ENCODE measurements at places on chromosomes 1 and 21.

DNA sequence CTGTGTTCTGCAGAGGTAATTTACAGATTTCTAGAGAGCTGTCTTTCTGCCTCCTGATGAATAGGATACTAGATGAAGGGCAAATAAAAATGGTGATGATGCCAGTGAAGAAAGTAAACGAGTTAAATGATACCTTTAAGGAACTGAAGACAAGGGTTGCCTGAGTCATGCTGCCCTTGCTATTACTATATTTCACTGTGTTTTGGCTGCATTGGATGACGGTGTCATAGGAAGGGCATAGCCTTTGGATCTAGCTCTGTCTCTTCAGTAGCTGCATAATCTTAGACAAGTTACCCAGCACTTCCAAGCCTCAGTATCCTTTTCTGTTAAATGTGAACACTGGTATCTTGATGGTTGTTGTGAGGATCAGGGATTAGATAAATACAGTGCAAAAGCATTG lies 131.5 kb upstream of the FGGY start:
- DNase-seq = no peak

GRCh38 chr1:160834945-160835565 lies 27.6 kb downstream of the CD244 start:
- DNase-seq = peak; percentile 57

- DNase-seq = no peak
These were observed 27.4 kb downstream of the TIAM1 start for GRCh38 chr21:31316488-31317169.

DNA sequence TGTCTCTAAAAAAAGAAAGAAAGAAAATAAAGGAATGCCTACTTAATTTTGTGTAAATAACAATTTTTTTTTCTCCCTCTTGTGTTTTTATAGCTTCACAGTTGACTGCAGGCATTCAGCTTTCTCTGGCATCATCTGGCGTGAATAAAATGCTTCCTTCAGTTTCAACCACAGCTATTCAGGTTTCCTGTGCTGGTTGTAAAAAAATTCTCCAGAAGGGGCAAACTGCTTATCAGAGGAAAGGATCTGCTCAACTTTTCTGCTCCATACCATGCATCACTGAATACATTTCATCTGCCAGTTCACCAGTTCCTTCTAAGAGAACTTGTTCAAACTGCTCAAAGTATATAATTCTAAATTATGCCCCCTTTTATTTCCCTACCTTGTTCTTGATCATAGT lies 18.0 kb downstream of the ZMYM1 start:
- DNase-seq = no peak

DNA sequence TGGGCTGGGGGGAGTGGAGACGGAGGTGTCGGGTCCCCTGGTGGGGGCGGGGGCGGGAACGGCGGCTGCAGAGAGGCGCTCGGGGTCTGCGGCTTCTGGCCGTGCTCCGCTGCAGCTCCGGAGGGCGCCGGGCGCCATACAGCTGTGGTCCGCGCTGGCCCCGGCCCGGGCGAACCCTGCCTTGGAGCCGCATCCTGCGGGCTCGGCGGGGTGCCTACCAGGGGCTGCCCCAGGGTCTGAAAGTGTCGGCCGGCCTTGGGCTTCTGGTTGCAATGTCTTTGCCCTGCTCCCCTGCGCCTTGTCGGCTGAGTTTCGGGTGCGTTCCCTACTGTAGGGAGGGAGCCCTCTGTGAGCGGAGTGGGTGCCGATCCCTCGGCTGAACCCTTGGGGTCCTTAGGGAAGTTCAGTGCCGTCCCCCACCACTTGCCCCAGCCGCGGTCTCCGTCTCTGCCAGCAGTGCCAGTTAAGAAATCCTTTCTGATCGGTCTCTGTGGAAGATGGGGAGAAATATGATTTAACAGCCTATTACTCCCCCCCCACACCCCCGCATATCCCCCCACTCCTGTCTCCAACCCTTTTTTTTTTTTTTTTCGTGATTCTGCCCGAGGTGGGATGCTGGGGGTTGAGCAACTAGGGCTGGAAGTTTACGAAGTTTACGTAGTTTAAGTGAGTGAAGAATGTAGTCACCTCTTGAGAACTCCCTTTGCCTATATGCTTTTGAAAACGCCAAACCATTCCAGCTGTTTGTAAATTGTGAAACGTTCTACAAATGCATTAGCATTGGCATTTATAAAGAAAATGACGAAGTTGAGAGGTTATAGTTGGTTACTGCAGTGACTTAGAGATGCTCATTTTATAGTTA lies 588 bp downstream of the NEXN start:
- no peak for DNase-seq

- DNase-seq = no peak
These were observed 4.4 kb downstream of the AK2 start for GRCh38 chr1:33032126-33032869.

DNA sequence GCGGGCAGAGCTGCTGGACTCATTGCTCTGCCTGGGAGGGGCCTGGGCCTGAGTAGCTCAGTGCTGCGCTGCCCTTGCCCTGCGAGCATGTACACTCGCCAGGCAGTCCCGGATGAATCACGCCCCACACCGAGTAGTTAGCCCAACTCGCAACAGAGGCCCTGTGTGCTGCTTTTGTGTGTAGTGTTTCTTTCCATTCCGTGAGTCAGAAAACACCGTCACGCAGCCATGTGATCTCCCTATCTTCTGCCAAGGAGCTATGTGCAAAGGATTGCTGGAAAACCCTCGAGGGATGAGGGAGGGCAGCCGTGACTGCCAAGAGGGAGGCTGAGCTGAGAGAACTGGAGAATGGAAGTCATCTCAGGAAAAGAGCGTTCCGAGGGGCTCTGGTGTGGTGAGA lies 37.3 kb downstream of the NENF start:
- DNase-seq = no peak

DNA sequence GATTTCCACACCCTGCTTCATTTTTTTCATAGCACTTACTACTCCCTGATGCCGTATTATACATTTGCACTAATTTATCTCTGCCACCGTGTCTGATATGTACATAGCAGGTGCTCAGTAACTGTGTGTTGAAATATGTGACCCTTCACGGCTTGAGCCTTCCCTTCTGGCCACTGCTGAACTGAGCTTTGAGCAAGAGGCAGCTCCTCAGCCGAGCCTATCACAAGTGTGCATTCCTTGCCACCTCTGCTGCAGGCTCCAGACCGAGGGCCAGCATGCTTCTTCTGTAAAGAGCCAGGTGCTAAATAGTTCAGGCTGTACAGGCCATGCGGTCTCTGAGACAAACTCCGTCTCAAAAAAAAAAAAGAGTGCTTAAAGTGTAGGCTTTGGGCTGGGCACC lies 22.6 kb downstream of the PLEKHM2 start:
- DNase-seq = no peak

DNA sequence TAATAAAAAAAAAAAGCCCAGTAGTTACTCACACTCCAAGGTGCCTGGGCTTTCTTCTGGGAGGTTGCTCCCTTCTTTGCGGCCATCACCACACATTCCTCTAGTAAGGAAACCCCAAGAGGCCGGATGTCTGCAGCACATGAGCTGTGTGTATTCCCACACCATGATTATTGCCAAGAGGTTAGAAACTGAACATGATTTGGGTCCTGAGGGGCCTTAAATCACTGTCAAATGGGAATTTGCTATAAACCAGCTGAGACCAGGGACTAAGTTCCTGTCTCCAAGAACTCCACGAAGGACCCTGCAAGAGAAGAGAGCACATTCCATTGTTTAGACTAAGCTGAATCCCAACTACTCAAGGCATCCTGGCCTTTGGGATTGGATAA lies 85.3 kb upstream of the SSX2IP start:
- DNase-seq = no peak

GRCh38 chr1:25700144-25700523 lies 83.5 kb downstream of the MAN1C1 start:
- no peak for DNase-seq

- DNase-seq = no peak
These were observed 29.5 kb upstream of the DIP2A start for GRCh38 chr21:46428987-46429710.

GRCh38 chr1:169099561-169099960 lies 6.9 kb upstream of the ATP1B1 start:
- no peak for DNase-seq

DNA sequence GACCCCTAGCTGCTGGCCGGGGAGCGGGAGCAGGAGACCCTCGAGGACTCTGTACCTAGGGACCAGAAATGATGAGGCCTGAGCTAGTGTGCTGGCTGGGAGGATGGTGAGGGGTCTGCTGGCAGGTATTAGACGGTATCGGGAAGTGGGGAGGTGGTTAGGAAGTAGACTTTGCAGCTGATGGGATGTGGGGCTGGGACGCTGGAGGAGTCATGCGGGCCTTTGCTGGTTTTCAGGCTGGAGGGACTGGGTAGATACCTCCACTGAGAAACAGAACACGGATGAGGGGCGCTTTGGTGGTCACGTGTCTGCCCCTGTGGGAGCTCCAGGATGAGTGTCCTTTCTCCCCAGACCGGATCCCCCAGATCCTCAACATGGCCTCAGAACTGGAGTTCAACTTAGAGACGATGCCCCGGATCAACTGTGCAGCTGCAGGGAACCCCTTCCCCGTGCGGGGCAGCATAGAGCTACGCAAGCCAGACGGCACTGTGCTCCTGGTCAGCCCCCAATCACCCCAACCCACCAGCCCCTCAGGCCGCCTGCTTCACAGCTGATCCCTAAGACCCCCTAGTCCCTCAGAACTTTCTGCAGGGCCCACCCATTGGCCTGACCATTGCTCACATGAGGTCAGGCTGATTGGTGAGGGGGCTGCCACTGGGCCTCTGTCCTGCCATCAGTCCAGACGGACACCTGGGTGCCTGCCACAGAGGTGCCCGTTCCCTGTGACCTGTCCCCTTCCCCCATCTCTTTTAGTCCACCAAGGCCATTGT lies 8.0 kb downstream of the TIE1 start:
- no peak for DNase-seq

DNA sequence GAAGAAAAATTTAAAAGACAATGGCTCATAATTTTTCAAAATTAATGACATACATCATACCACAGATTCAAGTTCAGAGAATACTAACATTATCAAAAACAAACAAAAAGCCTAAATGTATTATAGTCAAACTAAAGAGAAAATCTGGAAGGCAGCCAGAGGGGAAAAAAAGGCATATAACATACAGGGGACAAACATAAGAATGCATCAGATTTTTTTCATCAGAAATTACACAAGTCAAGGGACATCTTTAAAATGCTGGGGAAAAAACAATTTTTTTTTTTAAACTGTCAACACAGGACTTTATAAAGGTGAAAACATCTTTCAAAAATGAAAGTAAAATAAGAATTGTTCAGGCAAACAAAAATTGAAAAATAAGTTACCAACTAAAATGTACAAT lies 478.4 kb upstream of the PLXNA2 start:
- DNase-seq = no peak

DNA sequence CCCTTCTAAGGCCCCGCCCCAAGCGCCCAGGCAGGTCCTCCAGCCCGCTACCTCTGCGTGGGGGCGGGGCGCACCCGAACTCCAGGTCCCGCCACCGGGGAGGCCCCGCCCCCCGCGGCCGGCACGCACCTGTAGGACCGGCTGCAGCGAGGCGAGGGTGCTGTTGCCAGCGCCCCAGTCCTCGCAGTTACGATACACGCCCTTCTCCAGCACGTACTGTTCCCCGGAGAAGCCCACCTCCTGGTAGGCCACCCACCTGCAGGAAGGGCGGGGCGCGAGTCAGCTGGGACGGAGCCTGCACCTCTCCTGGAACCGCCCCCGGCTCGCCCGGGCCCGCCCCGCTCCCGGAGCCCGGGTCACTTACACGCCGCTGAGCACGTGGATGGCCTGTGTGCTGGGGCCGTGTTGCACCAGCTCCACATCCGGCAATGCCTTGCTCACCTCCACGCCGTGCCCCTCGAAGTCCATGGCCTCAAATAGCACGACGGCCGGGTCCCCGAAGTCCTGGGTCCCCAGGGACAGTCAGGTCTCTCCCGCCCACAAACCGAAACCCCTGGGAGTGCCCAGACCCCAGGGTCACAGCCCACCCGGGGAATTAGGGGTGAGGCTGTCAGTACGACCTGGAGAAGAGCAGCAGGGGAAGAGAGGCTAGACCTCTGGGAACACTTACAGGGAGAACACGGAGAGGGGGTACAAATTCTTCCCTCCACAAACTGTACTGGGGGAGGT lies 17.3 kb downstream of the CRYBG2 start:
- DNase-seq = peak; percentile 91

- DNase-seq = no peak
These were observed 14.7 kb downstream of the TMEM81 start for GRCh38 chr1:205069371-205070125.

DNA sequence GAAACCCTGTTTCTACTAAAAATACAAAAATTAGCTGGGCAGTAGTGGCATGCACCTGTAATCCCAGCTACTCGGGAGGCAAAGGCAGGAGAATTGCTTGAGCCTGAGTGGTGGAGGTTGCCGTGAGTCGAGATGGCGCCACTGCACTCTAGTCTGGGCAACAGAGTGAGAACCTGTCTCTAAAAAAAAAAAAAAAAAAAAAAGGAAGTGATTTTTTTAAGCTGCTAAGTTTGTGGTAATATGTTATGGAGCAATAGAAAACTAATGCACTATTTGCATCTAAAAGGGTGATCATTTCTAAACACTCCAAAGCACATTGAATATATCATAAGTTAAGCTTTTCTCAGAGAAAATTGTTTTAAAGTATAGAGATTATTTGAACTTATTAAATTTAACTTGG lies 244.8 kb upstream of the SPAG17 start:
- no peak for DNase-seq

GRCh38 chr1:9313576-9313975 lies 20.9 kb downstream of the SPSB1 start:
- no peak for DNase-seq

GRCh38 chr1:101065575-101065974 lies 40.0 kb upstream of the DPH5 start:
- DNase-seq = no peak

DNA sequence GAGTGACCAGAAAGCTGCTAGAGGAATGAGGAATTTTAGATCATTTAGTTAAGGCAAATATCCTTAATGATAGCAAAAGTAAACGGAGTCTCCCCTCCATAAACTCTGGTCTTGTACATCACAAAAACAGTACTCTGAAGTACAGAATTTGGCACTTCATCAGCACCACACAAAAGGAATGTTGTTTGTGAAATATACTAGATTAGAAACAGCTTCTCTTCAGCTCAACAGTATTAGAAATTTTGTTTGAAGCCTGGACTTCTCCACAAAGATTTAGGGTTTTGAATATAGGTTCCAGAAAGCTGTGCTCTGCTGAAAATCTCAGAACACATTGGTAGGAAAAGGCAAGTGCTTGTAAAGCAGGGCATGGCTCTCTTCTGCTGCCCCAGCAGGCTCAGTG lies 135.1 kb upstream of the PTGFR start:
- no peak for DNase-seq

GRCh38 chr1:104132382-104132973 lies 382.8 kb downstream of the AMY1C start:
- DNase-seq = no peak

GRCh38 chr1:221604948-221605347 lies 136.9 kb downstream of the DUSP10 start:
- DNase-seq = no peak

- DNase-seq = no peak
These were observed 8.3 kb downstream of the MAPKAPK2 start for GRCh38 chr1:206693029-206693428.
